Mammary microvascular endothelial cell (primary cell): ENCODE measurements at places on chromosomes 3 and 15. TPM values are rescaled to one million over a fixed set of nuclear protein-coding genes. Genes with fewer than 3 reads are reported as not detected.

The TYRO3 gene
- total RNA-seq = 5.4 and 6.5 TPM in 2 replicates

The ARRDC4 gene
- total RNA-seq = 1.5 and 1.6 TPM in 2 replicates

The MORC1 gene
- not detected in 2 replicates for total RNA-seq

The SLC28A1 gene
- total RNA-seq = not detected in 2 replicates

The APBA2 gene
- total RNA-seq = 28.7 and 29.7 TPM in 2 replicates

The CACNA2D3 gene
- not detected in 2 replicates for total RNA-seq
